ENCODE measurements at places on chromosomes 7 and 10.
A peak's percentile ranks its signal among the peaks of the same experiment; 100 is the strongest.

- DNase-seq, result no peak
Measured at GRCh38 chr7:130943981-130944380, 210.0 kb upstream of the KLF14 start.

DNA sequence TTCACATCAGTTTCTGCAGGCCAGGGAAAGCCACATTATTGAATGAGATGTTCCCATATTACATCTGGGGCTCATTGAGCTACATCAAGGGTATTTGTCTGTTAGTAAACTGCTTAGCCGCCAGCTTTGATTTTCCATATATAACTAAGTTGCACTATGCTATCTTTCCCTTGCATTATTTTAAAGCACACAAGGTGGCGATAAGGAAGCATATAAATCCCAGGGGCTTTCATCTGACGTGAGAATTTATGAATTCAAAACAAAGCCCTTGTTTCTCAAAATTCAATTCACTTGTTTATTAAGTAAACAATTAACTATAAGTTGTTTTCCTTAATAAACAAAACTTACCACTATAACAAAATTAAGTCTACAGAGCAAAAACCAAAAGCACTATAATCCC lies 334.1 kb upstream of the TPK1 start:
- no peak for DNase-seq

DNA sequence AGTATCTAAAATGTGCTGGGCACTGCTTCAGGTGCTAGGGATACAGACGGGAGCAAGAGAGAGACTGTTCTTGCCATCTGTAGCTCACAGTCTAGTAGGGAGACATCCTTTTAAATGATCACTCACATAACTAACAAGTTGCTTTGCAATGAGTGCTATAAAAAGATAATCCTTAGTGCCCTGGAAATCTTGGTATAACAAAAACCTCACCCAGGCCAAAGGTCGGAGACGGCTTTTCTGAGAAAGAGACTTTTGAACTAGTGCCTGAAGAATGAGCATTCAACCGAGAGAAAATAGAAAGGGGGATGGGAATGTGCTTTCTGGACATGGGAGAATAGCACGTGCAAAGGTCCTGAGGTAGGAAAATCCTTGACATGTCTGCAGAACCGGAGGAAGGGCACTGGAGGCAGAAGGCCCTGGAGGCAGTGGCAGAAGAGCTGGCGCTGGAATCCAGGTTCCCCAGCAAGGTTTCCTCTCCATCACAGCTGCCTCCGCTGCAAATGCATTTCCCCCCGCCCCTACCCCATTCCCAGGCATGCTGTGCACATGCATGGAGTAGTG lies 89.4 kb downstream of the COL13A1 start:
- DNase-seq, result no peak

DNA sequence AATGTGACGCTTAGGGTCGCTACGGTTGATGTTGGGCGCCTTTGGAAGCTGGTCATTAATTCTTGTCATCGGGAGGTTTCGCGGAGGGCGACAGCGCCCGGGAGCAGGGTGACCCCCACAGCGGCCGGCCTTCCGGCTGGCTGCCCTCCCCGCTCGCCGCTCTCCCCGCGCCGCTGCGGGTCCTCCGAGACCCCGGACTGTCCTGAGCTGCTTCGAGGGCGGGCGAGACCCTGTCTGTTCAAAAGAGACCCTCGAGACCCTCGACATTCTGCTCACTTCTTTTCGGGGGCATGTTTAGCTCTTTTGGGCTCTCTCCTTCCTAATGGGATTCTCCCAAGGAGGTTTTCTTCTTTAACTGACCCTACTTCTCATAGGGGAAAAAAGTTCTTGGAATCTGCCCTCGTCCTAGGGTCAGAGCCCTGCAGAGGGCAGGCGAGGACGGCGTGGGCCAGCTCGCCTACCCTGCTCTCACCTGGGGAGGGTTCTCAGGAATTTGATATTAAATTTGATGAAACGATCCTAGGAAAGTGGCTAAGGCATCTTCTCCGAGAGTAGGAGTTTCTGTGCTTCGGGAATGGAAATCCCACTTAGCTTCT lies 257.0 kb downstream of the OTUD1 start:
- no peak for DNase-seq

GRCh38 chr10:119159332-119159731 lies 6.2 kb downstream of the SFXN4 start:
- DNase-seq, result no peak

DNA sequence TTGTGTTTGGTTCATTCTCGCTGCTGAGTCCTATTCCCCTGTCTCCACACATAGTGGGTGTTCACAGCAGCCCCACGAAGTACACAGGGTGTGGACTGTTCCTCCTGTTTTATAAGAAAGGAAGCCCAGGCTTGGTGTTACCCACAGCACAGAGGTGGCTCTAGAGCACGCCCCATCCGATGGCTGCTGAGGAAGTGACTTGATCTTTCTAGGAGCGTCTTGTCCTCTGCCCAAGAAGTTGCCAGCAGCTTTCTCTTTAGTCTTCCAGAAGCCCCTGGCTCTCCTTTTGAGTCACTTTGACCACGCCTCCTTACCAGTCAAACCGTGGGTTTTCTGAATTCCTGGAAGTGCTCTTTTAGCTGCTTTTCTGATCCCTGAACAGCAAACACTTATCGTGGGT lies 94.0 kb downstream of the GRK5 start:
- peak; percentile 46 for DNase-seq

- no peak for DNase-seq
Measured at GRCh38 chr10:125547010-125547650, 135.8 kb downstream of the TEX36 start.

DNA sequence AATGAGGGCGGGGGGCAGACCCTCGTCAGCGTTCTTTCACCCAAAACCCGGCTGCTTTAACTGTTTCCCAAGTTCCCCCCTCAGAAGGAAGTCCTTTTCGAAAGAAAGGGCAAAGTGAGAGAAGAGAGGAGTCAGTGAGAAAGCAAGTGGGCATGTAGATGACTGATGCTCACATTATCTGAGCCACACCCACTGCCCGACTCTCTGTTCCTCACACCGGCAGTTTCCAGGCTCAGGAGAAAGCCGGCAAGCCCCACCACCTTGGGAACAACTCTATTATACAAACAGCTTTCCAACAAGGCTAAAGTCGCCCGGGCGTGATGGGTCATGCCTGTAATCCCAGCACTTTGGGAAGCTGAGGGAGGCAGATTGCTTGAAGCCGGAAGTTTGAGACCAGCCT lies 23.1 kb downstream of the RCC1L start:
- DNase-seq, result no peak

GRCh38 chr10:60139798-60140566 lies 233.6 kb upstream of the CCDC6 start:
- no peak for DNase-seq

- no peak for DNase-seq
Measured at GRCh38 chr10:110007161-110007700, 553 bp upstream of the ADD3 start.

- no peak for DNase-seq
Measured at GRCh38 chr7:80934321-80934720, 15.5 kb upstream of the SEMA3C start.

- DNase-seq, result no peak
Measured at GRCh38 chr7:32881074-32881982, 10.2 kb downstream of the KBTBD2 start.

DNA sequence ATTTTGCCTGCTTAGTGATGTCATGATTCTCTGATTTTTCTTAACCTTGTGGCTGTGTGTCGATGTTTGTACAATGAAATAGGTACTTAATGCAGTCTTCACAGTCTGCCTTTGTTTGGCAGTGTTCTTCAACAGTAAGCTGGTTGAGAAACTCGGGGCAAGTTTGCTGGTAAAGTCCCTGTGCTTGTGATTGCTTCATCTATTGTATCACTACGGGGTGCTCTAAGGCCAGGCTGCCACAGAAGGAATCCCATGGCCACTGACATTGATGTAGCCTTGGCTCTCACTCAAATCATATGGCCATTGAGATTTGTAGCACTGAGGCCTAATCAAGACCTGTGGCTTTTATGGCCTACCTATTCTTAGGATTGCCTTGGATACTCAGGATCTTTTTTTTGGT lies 33.5 kb upstream of the PRSS37 start:
- DNase-seq, result no peak

- DNase-seq, result no peak
Measured at GRCh38 chr7:93632371-93632770, 57.8 kb upstream of the CALCR start.

DNA sequence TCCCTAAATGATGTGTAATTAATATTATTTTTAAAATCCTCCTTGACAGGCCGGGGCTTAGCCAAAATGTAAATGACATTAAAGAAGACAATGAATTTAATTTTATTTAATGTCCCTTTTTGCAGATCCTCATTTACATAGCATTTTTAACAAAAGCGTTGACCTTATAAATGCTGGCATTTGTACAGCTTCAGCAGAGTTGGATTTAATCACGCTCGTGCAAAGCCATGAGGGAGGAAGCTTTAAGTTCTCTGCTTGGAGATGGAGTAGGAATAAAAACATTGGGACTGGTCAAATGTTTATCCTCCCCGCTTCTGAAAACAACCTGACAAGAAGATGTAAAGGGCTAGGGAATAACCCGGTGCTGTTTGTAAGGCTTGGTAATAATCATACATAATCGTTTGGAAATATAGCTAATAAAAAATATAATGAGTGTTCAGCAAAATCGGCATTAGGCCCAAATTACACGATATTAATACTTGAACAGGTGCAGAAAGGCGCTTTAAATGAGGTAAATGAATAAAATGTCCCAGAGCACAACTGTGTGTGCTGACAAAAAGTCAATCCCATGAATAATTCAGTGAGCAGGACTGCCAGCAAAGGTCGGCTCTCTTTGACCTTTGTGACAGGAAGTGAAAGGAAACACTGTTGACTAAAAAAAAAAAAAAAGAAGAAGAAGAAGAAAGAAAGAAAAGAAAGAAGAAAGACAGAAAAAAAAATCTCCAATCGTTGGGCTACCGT lies 11.5 kb downstream of the EBF3 start:
- no peak for DNase-seq

- DNase-seq, result no peak
Measured at GRCh38 chr7:108584211-108584610, 14.5 kb downstream of the DNAJB9 start.

DNA sequence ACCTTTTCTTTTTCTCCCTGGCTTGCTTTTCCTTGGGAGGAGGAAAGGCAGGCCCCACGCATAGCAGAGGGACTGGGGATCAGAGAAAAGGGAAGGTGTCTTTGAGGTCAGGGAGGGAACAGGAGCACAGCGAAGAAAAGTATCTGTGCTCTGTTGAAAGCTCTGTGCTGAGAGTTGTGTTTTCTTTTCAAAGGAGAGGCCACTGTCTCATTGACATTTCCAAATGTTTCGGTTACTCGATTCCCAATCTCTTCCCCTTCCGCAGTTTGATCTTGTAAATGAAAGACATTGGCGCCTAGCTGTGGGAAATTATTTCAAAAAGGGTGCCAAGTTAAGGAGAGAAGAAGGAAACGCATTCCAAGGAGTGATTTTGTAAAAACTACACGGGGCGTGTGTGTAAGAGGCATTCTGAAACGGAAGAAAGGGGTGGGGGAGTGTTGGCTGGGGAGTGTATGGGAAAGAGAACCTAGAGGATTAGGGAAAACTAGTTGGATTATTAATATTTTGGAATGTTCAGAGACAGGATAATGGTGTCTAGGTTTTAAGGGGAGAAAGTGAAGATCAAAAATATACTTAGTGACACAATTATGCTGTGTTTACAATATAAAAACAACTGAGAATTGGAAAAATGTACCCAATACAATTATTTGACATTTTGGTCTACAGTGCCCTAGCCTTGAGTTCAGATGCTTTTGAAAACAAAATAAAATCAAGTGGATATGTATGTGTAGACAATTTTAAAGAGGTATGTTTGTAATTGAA lies 708 bp downstream of the KLHDC10 start:
- no peak for DNase-seq

- no peak for DNase-seq
Measured at GRCh38 chr7:21358648-21359047, 69.2 kb upstream of the SP4 start.

DNA sequence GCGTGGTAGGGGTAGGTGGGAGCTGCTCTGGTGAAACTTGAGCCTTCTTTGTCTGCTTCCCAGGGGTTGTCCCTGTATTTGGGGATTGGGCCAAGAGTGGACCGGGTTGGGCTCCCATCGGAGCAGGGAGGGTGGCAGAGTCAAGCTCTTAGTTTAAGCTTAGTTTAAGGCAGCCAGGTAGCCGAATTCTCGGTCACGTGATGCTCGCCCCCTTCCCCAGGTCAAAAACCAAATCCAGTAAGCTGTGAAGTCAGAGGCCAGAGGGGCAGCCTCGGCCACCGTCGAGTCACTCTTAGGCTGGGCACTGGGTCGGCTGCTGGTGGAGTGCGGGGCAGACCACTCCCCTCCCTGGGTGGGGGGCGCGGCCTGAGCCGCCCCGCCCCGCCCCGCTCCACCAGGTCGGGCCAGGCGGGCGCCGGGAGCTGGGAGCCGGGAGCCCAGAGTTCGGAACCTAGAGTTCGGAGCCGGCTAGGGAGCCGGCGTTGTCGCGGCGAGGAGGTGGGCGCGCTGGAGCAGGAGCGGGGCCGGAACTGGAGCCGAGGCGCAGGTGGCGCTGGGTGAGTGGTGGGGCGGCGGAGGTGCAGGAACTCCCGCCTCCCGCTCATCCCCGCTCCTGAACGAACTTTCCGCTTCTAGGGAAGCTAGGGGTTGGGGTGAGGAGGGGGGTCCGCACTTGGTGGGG lies 2.8 kb upstream of the LZTS2 start:
- no peak for DNase-seq

DNA sequence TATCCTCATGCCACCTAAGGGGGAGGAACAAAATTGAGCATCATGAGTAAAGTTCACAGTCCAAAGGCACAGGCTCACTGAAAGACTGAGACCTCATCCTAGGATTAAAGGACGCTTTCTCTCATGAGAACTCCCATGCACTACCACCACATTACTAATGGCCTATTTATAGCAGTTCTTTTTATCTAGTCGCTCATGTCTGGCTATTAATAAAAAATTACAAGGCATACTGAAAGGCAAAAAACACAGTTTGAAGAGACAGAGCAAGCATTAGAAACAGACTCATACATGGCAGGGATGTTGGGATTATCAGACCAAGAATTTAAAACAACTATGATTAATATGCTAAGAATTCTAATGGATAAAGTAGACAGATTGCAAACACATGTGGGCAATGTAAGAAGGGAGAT lies 46.0 kb upstream of the CDK13 start:
- DNase-seq, result no peak

GRCh38 chr10:68251625-68252495 lies 19.9 kb upstream of the ATOH7 start:
- no peak for DNase-seq

GRCh38 chr7:121069346-121070100 lies 81.0 kb downstream of the CPED1 start:
- DNase-seq, result no peak

DNA sequence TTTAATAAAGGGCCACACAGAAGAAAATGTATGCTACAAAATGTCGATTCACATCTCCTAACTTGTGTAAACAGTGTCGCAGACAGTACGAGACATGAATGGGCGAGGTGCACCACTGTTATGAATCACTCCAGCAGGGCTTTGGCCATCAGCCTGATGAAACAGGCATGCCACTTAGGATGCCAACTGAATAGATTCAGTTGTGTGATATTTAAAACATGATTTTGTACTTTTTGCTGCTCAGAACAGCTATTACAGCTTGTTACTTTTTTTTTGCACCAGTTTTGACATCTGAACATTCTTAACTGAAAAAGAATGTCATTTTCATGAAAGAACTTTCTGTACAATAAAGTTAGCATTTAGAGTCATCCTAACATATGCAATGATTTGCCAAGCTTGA lies 138.1 kb downstream of the VTI1A start:
- no peak for DNase-seq
